ENCODE measurements at places on chromosomes 3 and 15.

GRCh38 chr3:167406876-167407492 lies 26.9 kb upstream of the ZBBX start:
- no peak for DNase-seq

GRCh38 chr3:136835089-136835812 lies 16.3 kb downstream of the SLC35G2 start:
- DNase-seq: no peak

DNA sequence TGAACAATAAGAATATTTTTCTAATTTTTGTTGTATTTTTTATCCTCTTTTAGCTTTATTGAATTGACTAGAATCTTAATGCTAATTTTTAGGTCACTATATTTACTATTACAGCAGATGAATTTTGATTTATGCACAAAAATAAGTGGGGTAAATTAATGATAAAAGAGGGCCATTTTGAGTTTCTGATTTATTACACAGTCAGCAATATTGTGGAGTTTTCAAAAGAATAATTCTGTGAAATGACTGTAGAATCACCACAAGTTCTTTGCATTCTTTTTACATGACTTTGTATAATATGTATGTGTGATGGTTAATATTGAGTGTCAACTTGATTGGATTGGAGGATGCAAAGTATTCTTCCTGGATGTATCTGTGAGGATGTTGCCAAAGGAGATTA lies 812.4 kb upstream of the DPPA4 start:
- DNase-seq: no peak

DNA sequence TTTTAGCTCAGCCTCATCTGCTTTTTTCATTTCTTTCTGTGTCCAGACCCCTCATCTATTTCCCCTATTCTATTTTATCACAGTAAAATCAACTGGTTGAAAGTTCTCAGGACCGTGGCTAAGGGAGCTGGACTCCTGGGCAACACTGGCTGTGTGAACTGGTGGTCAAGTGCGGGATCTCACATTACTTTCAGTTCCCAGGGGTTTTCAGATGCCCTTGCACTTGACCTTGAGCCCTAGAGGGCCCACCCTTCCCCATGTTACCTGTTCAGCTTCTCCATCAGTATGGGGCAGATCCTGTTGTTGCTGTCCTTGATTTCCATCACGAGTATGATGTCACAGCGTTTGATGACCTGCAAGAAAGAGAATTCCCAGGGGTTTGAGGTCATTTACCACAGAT lies 2.8 kb downstream of the DNASE1L3 start:
- DNase-seq: no peak

GRCh38 chr15:75129788-75130187 lies 71.9 kb upstream of the C15orf39 start:
- no peak for DNase-seq

DNA sequence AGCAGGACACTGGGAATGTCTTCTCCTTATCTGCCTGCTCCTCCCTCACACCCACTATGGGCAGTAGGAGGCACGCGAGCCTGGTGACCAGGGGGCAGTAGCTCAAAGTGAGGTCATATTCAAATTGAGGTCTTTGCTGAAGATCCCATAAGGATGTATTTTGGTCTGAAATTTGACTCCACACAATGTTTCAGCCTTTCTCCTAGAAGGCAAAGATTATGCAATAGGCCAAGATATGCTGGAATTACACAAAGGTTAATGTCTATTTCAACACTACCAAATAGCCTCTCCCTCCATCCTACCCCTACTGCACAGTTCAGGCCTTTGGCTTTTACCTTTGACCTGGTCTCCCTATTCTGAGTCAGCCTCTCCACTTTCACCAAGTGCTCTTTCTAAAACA lies 203.0 kb downstream of the TIGIT start:
- no peak for DNase-seq

- DNase-seq: no peak
These were observed 109.5 kb upstream of the ABHD17C start for GRCh38 chr15:80585544-80586018.

DNA sequence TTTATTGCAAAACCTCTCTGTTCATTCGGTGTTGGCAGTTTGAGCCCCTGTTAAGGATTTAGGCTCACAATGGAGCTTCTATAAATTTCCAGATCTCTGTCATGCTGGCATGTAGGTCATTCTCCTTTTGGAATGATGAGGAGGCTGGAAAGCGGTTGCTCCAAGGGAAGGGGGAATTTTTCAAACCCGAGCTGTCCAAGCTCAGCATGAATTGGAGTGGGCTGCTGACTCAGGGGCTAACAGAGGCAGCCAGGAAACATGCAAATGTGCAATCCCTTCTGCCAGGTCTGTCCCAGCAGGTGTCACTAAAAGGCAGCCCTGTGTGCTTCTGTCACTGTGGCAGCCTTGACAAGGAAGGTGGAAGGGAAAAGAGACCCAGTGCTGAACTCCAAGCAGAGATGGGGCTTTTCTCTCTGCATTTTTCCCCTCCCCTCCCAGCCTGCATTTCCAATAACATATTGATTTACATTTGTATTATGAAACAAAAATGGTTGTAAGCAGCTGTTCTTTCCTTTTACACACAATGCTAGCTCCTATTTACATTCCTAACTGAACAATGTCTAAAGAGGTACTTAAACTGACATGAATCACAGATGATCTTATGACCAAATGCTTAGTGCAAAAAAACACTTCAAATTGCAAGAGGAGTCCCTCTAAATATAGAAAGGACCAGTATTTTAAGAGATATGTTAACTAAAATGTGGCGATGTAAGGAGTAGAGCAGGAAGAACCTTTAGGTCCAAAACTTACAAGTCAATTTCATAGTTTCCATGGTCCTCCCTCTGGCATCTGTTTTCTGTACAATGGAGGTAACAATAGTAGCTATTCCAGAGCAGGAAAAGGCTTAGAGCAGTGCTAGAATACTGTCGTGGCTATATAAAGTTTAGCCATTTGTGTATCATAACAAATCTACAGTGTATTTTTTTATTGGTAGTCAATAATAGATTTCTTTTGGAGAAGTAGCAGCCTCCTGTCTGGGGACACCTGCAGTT lies 84.5 kb upstream of the ATP10A start:
- DNase-seq: no peak

- DNase-seq: no peak
These were observed 187.9 kb upstream of the LMCD1 start for GRCh38 chr3:8313560-8314267.

DNA sequence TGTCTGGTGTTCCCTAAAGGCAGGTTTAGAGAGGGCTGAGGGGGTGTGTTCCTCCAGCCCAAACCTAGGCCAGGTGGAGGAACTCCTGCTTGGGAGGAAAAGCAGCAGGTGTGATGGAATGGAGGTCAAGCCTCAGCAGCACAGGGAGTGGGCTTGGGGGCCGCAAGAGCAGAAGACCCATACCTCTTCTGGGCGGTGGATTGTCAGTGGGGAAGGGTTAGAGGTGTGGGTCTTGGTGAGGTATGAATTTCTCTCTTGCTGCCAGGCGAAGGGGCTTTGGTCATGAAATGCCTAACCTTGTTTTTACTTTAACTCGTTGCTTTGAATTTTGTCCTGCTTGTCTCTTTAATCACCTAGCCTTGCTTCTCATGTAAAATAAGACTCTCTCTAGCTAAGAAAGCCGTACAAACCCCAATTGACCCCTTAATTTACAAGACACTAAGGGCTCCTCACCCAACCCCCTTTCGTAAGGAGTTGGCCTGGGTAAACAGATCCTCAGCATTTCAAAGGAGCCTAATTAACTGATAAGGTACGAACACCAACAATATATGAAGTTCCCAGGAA lies 38.9 kb downstream of the DHX30 start:
- no peak for DNase-seq
